ENCODE measurements at places on chromosomes 7 and 10.
A peak's percentile ranks its signal among the peaks of the same experiment; 100 is the strongest.

GRCh38 chr7:1452205-1452604 is 7.1 kb downstream of the MICALL2 start:
- no peak for DNase-seq

- no peak for DNase-seq
Measured at GRCh38 chr7:10239695-10240345, 733.9 kb upstream of the PHF14 start.

DNA sequence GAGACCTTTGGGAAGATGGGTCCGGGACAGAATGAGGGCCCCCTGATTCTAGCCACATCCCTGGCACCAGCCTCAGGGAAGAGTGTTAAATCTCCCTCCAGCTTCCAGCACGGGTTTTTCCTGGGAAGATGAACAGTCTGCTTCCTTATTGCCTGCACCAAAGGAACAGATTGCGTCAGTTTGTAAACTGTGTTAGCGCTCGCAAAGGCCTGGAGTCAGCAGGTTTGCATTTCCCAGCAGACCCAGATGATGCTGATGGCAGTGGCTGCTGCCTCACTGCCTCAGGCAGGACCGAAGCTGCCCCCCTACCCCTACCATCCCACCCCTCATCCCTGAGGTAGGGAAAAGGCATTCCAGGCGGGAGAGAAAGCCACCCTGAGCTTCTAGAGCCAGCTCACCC is 34.6 kb upstream of the LRRC4 start:
- no peak for DNase-seq

DNA sequence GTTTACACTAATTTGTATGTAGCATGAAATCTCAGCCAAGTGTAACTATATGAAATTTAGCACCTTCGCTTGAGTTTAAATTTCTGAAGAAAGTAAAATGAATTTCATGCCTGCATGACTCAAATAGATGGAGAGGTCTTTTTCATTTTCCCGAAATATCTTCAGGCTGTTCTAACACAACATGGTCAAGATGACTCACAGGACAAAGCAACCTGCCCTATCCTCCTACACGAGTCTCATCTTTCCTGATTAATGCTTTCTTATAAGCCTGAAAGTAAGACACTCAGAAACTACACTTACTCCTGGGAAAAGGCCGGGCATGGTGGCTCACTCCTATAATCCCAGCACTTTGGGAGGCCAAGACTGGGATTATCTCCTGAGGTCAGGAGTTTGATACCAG is 41.2 kb downstream of the CH25H start:
- no peak for DNase-seq

DNA sequence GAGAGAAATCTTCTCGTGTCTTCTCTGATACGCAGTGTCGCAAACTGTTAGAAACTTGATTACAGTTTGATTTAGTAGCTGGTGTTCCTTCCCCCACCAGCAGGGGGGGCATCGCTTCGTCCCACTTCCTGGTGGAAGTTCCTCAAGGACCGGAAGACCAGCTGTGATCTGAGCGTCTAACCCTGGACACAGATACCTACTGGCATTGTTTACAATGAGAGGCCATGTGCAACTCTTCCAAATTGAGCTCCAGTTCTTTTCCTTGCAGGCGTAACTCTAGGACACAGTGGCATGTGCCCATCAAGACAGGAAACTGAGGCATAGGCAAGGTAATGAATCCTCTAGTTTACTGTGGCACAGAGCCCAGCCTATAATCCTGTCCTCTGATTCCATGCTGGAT is 219.0 kb downstream of the CCDC3 start:
- DNase-seq = peak; percentile 53

- no peak for DNase-seq
Measured at GRCh38 chr7:40097728-40098127, 36.7 kb downstream of the MPLKIP start.

GRCh38 chr7:93964813-93965212 is 39.3 kb downstream of the BET1 start:
- DNase-seq = no peak

- DNase-seq = no peak
Measured at GRCh38 chr7:131897790-131898165, 341.4 kb upstream of the PODXL start.

DNA sequence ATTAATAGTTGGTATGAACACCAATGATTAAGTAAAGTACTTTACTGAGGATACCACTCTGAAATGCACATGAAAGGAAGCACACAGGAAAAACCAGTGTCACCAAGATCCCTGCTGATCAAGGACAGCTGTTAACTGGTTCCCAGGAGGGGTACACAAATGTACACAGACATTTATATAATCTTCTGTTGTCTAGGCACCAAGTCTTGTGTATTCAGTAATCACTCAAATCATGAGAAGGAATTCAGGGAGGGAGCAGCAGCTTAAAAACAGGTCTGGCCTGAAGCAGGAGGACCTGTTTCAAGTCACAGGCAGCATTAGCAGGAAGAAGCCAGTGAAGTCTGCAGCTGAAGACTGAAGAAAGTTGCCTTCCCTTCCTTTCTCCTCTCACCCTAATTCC is 18.7 kb downstream of the MPP7 start:
- peak; percentile 45 for DNase-seq

- peak; percentile 4 for DNase-seq
Measured at GRCh38 chr10:107686095-107686494, 521.6 kb upstream of the SORCS1 start.

DNA sequence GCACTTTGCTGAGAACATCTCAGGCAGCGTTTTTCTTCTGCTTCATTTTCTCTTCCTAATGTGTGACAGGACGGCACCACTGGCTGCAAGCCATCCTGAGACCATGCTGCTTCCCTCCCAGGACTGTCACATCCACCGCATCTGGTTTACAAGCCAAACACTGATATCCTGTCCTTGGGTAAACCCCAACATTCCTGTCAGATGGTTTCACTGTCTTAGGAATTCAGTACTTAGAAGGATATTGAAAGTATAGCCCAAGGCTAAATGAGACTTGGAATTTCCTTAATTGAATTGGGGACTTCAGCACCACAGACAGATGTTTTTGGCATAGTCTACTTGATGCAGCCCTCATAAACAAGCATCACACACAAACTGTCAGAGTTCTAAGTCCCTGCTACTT is 74.2 kb upstream of the PLXNA4 start:
- DNase-seq = no peak

Measured in OCI-LY7 (cell line).